ENCODE measurements at places on chromosomes 2 and 18. TPM values are rescaled to one million over a fixed set of nuclear protein-coding genes. Genes with fewer than 3 reads are reported as not detected.
A peak's percentile ranks its signal among the peaks of the same experiment; 100 is the strongest.

Gene KIAA2012
- total RNA-seq, result not detected

Gene LCT
- not detected for total RNA-seq

Gene CDKL4
- total RNA-seq, result not detected

Gene CDK15
- total RNA-seq, result not detected

- peak; percentile 70 for DNase-seq
- H3K27me3 ChIP-seq, result no peaks in the 10 kb centered on the region
- peaks cover 38% of the 10 kb centered on the region for H3K4me1 ChIP-seq
- H3K36me3 ChIP-seq, result no peaks in the 10 kb centered on the region
- peak overlapping the region; percentile 73 for H3K27ac ChIP-seq
- peak overlapping the region; percentile 85 for H3K4me3 ChIP-seq
These were observed 993 bp downstream of the RBMS1 start for GRCh38 chr2:160492401-160493226.

GRCh38 chr2:51994123-51994763 lies 962.3 kb upstream of the NRXN1 start:
- no peak overlapping the region for H3K27ac ChIP-seq
- DNase-seq, result peak; percentile 33
- H3K4me3 ChIP-seq, result no peak overlapping the region
- no peaks in the 10 kb centered on the region for H3K4me1 ChIP-seq

- DNase-seq, result no peak
- no peak overlapping the region for H3K27ac ChIP-seq
- no peaks in the 10 kb centered on the region for H3K36me3 ChIP-seq
- no peaks in the 10 kb centered on the region for H3K27me3 ChIP-seq
These were observed 936.4 kb upstream of the CHAC2 start for GRCh38 chr2:52831216-52831615.

DNA sequence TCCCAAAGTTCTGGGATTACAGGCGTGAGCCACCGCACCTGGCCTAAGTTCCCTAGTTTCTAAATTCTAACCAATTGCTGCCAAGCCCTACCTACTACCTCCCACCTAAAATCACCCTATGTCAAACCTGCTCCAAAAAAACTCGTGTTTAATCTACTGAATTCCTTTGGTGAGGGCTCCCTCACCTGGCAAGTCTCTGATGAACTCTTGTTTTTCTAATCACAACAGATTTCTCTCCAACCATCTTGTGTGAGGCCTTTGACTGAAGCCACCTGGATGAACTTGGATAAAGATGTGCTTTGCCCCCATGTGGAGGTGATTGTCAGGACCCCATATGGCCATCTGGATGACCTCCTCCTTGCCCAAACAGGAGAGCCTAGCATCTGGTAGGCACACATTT lies 17.4 kb upstream of the SLC35G4 start:
- no peaks in the 10 kb centered on the region for H3K36me3 ChIP-seq
- no peak for DNase-seq
- no peaks in the 10 kb centered on the region for H3K4me1 ChIP-seq
- H3K27me3 ChIP-seq, result peaks cover 86% of the 10 kb centered on the region
- H3K27ac ChIP-seq, result no peak overlapping the region

GRCh38 chr2:108315444-108315934 lies 26.8 kb downstream of the SULT1C2 start:
- no peaks in the 10 kb centered on the region for H3K36me3 ChIP-seq
- H3K4me1 ChIP-seq, result no peaks in the 10 kb centered on the region
- no peak overlapping the region for H3K27ac ChIP-seq

- H3K36me3 ChIP-seq, result no peaks in the 10 kb centered on the region
- H3K27me3 ChIP-seq, result no peaks in the 10 kb centered on the region
- H3K4me3 ChIP-seq, result no peak overlapping the region
- no peak for DNase-seq
These were observed 709.3 kb downstream of the SLC4A3 start for GRCh38 chr2:220336771-220337170.

DNA sequence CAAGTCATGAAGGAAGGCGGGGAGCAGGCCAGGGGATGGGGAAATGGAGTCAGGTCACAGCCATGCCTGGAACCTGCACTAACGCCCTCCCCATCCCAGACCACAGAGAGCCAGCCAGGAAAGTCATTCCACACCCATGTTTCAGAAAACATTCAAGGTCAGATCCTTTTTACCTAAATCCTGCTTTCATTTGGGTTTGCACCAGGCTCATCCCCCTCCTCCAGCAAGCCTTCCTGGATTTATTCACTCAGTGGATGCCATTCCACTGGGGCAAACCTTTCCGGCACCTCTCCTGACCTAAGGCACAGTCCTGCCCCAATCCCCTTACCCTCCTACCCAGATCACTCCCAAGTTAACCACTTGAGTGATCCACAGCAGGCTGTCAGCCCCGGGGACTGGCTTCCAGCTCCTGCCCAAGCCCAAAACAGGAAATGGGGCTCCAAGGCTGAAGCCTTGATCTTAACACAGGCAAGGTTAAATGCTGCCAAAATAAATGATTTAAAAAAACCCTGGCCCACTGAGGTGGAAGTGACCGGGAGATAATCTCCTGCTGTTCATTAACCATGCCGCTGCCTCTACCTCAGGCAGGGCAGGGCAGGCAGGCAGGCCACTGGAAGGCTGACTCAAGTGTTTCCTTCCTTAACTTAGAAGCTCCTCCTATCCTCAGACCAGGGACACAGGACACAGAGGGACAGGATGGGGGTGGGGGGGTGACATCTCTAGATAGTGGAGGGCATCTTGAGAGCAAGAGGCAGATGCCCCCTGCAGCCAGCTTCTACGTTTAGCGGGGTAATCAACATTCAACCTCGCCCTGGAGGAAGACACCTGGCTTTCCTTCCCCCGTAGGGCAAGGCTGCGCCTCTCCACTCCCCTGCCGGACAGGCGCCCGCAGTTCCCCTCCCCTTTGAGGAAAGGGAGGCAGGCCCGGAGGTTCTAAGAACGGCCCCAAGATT lies 1.4 kb downstream of the RAB11FIP5 start:
- H3K27ac ChIP-seq, result peak overlapping the region; percentile 57
- H3K4me3 ChIP-seq, result peak overlapping the region; percentile 96
- H3K27me3 ChIP-seq, result no peaks in the 10 kb centered on the region
- peaks cover 20% of the 10 kb centered on the region for H3K4me1 ChIP-seq

DNA sequence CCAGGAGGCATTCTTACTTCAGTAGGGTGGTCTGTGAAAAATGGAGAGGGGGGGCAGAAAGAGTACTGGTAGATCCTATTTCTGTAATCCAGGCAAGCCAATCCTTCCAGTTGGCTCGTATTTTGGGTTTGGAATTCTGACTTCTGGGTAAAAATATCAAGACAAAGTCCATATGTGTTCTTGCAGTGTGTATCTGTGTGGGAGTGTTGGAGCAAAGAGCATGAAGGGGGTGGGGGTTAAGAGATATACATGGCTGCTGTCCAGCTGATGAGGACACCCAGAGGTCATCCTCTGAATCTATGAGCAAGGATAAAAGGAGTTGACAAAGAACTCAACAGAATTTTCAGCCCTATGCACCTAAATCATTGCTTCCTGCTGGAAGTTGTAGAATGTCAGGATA lies 375.8 kb upstream of the PIK3C3 start:
- no peak overlapping the region for H3K27ac ChIP-seq
- H3K4me1 ChIP-seq, result no peaks in the 10 kb centered on the region
- no peaks in the 10 kb centered on the region for H3K36me3 ChIP-seq
- DNase-seq, result no peak

DNA sequence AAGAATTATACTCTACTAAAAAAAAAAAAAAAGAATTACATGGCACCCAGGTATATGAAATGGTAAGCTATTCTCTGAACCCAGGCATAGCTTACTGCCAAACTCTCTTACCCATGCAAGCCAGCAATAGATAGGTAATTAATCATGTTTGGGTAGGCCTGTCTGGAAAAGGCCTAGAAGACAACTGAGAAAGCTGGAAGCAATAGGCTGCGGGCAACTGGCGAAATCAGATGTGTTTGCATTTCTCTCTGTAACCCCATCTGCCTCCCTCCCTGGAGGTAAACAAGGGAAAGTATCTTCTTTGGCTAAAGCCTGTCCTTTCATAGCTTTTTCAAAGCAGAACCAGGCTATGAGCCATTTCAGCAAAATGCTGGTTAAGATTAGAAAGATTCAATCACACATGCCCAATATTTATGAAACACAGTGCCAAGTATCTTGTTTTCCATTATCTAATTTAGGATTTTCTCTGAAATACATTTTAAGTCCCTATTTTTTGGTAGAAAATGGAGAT lies 934.8 kb upstream of the DDX18 start:
- DNase-seq, result no peak
- no peaks in the 10 kb centered on the region for H3K36me3 ChIP-seq
- H3K4me1 ChIP-seq, result no peaks in the 10 kb centered on the region
- H3K27ac ChIP-seq, result no peak overlapping the region

GRCh38 chr18:77103187-77103850 lies 29.3 kb downstream of the MBP start:
- peaks cover 52% of the 10 kb centered on the region for H3K4me1 ChIP-seq
- H3K36me3 ChIP-seq, result peaks cover 30% of the 10 kb centered on the region
- no peaks in the 10 kb centered on the region for H3K27me3 ChIP-seq
- no peak for DNase-seq

DNA sequence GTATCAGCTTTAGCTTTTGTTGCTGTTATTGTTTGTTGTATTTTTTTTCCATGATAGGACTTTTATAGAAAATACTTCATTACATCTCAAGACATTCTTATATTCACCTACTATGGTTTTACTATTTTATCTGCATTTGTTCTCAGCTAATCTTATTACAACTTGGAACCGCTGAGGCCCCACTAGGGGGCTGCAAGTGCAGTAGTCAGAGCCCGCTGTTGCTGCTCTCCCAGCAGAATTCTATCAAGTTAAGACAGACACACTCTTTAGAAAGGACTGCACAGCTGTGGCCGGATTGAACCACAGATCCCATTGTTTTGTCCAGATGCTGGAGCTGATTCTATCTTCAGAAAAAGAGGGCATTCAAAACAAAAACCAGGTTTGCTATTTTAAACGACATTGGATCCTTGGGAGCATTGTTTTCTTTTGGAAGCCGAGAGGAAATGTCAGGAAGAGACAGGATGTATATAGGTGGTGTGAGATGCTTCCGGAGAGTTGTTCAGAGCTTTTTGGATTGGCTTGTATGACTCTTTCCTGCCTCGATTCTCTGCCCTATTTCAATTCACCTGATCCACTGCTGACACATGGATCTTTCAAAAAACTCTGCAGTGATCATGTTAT lies 105.7 kb upstream of the GAREM1 start:
- no peaks in the 10 kb centered on the region for H3K4me1 ChIP-seq
- no peak overlapping the region for H3K4me3 ChIP-seq
- no peak overlapping the region for H3K27ac ChIP-seq
- 0 out of 2 replicates have a peak, but pooled peaks cover 3% of the 10 kb centered on the region for H3K27me3 ChIP-seq
- no peaks in the 10 kb centered on the region for H3K36me3 ChIP-seq

- DNase-seq, result peak; percentile 70
- H3K27ac ChIP-seq, result no peak overlapping the region
- no peaks in the 10 kb centered on the region for H3K27me3 ChIP-seq
- no peaks in the 10 kb centered on the region for H3K36me3 ChIP-seq
These were observed 132.5 kb downstream of the SPHKAP start for GRCh38 chr2:228048838-228049490.

- peak within 1 kb of the TSS; percentile 73 for H3K4me3 ChIP-seq
- peaks cover 10% of the 10 kb centered on the region for H3K36me3 ChIP-seq
- peak within 1 kb of the TSS; percentile 11 for H3K27ac ChIP-seq
These were observed at the start of gene PROM2 for GRCh38 chr2:95274291-95275150. Gene PROM2, plus strand, starts transcription at chr2:95274449. Its CDS starts 137 bp downstream, at chr2:95274586.

DNA sequence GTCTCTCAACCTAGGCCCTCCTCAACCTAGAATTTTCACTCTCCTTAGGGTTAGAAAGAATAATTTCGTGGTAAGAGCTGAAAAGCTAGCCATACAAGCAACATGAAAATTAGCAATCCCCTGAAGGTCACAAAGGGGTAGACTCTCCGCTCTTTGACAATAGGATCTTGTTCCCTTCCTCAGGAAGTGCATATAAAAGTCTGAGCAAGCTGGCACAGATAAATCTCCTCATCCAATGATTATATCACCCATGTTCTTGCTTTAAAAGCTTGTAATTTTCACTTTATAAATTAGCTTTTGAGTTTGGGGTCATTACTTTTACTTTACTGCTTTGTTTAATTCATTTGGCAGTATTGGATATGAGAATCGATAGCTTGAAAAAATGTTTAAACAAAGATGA lies 852.3 kb upstream of the CRIM1 start:
- H3K4me1 ChIP-seq, result no peaks in the 10 kb centered on the region
- H3K27ac ChIP-seq, result no peak overlapping the region
- no peak for DNase-seq
- no peaks in the 10 kb centered on the region for H3K27me3 ChIP-seq
- no peak overlapping the region for H3K4me3 ChIP-seq

GRCh38 chr2:229141424-229142025 lies 129.6 kb downstream of the PID1 start:
- H3K4me1 ChIP-seq, result no peaks in the 10 kb centered on the region
- H3K27me3 ChIP-seq, result no peaks in the 10 kb centered on the region
- no peaks in the 10 kb centered on the region for H3K36me3 ChIP-seq
- no peak overlapping the region for H3K4me3 ChIP-seq
- no peak for DNase-seq

- no peak for DNase-seq
- H3K27me3 ChIP-seq, result no peaks in the 10 kb centered on the region
- no peaks in the 10 kb centered on the region for H3K36me3 ChIP-seq
- H3K4me1 ChIP-seq, result no peaks in the 10 kb centered on the region
- H3K4me3 ChIP-seq, result no peak overlapping the region
These were observed 357.4 kb upstream of the SLC39A10 start for GRCh38 chr2:195299600-195299999.

DNA sequence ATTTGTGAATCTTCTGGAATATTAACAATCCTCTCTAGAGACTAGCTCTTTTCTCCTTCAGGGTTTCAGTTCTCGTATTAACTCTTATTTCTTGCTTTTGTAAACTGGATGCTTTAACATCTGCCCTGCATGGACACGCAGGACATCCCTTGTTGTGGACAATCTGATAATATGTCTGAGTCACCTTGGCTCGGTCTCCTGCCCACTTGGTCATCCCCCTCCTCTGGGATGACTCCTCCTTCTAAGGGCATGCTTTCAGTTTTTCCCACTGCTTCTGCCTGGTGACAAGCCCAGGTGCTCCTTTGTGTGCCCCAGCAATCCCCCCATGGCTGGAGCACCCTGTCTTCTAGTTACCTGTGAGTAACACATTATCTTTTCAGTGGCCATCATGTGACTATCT lies 460.5 kb downstream of the DSC3 start:
- H3K4me1 ChIP-seq, result no peaks in the 10 kb centered on the region
- no peaks in the 10 kb centered on the region for H3K36me3 ChIP-seq

- H3K36me3 ChIP-seq, result no peaks in the 10 kb centered on the region
- DNase-seq, result no peak
- H3K4me1 ChIP-seq, result no peaks in the 10 kb centered on the region
- no peak overlapping the region for H3K27ac ChIP-seq
These were observed 1.8 kb downstream of the ZEB2 start for GRCh38 chr2:144517866-144518747.

Data from PC-9 (cell line).